ENCODE measurements at places on chromosomes 13 and 19.

GRCh38 chr13:22220151-22221135 lies 549.6 kb downstream of the FGF9 start:
- DNase-seq = no peak

- no peak for DNase-seq
Observed at GRCh38 chr13:69243366-69243765, 864.3 kb upstream of the ATXN8OS start.

DNA sequence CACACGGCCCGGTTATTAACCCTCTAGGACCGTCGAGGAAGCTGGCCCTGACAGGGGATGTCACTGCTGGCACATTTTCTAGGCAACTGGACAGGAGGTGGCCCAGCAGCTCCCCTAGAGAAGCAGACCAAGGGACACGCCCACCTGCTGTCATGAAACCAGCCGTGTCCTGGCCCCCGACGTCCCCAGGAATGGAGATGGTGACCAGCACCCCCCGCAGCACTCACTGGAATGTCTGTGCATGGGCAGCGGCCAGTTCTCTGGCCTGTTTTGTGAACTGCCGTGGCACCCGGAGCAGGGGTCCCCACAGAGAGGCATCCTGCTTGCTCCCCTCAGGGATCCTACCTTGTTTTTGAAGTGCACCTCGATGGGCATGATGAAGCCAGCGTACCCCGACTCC lies 17.9 kb downstream of the MLLT1 start:
- no peak for DNase-seq

- DNase-seq = no peak
Observed at GRCh38 chr19:3186160-3186688, 494 bp downstream of the NCLN start.

GRCh38 chr13:59437544-59438301 lies 726.0 kb downstream of the DIAPH3 start:
- DNase-seq = no peak

DNA sequence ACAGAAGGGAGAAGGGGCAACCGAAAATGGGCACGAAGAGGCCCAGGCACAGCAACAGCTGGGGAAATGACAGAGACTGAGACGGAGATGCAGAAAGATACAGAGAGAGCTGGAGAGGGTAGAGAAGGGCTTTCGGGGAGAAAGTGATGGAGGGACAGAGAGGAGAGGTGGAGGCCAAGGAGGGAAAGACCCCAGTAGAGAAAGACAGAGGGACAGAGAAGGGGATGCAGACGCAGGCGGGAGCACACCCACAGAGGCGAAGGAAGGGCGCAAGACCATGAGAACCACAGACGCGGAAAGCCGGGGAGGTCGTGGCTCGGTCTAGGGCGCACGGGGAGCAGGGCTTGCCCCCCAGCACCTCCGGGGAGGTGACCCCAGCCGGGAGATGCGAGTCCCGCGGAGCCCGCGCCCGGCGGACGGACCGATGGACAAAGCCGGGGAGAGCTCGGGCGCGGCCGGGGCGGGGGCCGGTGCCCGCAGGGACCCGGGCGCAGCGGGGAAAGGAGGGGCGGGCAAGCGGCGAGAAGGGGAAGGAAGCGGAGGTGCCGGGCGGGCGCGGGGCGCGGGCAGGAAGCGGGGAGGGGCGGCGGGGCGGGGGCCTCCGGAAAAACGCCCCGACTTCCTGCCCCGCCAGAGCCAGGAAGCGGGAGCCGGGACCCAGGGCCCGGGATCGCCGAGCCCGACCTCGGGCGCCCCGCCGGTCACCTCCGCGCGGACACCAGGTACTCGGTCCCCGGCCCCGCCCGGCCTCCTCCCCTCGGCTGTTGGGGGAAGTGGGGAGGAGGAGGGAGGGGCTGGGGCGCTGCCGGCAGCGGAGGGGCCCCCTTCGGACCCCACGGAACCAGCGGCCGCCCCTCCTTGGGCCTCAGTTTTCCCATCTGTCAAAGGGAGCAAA lies at the start of gene ARHGEF1:
Gene ARHGEF1, plus strand, starts transcription at position 617 of the 895 bp plus-strand sequence. CDS start 4,899 bp downstream, outside the sequence.
- DNase-seq = peak; percentile 63

GRCh38 chr13:42614436-42615035 lies 40.6 kb downstream of the TNFSF11 start:
- no peak for DNase-seq

DNA sequence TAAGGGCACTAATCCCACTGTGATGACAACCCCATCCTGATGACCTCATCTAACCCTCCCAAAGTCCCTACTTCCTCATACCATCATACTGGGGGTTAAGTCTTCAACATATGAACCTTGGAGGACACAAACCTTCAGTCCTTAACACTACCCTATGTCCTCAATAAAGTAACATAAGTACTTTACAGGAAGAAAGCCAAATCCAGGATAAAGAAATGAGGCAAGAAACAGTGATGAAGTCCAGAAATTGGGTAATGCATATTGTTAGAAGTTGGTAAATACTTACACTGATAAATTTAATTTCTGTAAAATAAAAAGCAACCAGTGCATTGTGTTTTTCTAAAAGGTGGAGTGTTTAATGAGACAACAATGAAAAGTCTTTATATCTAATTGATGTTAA lies 284.8 kb upstream of the SOX21 start:
- DNase-seq = no peak

- DNase-seq = peak; percentile 63
Observed at GRCh38 chr13:41588899-41589298, 131.5 kb downstream of the RGCC start.

- DNase-seq = no peak
Observed at GRCh38 chr13:113862931-113863523, 849 bp downstream of the GAS6 start.

DNA sequence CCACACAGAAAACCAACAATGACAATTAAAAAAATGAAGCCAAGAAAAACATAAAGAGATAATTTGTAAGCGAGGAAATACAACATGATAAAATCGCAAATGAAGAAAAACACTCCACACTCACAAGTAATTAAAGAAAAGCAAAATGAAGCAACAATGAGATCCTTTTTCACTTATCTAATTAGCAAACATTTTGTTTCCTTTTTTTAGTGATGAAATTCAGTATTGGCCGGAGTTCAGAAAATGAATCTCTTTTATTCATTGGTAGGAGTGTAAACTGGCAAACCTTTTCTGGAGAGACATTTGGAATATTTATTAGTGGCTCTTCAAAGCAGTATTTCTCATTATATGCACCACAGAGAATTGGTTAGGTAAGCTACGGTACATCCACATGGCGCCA lies 70.6 kb upstream of the POMP start:
- no peak for DNase-seq

GRCh38 chr13:21672796-21673538 lies 2.1 kb downstream of the FGF9 start:
- no peak for DNase-seq

GRCh38 chr13:97120346-97120745 lies 101.8 kb upstream of the MBNL2 start:
- no peak for DNase-seq

DNA sequence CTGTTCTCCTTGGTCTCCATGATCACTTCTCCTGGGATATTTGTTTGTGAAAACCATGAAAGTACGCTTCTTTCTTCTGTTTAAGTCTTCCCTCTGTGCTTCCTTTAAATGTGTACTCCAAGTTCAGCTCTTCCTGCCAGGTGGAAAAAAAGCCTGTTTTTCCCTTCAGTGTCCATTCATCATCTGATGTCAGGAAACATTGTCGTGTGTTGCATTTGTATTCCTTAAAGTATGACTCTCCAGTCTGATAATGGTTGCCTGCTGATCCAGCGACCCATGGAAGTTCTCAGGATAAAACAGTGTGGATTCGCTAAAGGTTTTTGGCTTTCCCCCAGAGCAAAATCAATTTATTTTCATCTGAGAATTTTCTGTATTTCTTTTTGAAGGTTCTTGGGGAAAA lies 22.3 kb downstream of the SACS start:
- no peak for DNase-seq

DNA sequence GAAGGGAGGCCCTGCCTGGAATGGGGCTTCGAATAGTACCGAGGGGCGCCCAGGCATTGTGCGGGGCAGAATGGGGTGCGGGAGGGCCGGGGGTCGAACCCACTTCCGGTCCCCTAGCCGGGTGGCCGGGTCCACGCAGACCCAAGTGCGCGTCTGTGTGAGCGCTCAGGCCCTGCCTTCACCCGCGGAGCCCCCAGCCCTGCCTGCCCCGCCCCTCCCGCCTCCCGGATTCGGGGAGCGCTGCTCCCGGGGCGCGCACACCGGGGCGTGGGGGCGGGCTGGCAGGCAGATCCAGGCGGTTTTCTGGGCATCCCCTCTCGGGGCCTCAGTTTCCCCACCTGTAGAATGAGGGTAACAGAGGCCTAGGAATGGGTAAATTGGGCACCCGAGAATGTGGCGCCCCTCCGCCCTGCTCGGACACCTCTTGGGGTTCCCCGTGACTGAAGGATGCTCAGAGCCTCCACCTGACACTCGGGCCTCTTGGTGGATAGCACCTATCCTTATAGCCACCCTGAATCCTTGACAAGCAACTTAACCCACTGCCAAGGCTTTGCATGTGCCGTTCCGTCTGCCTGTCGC lies 682 bp downstream of the PIK3R2 start:
- DNase-seq = no peak

DNA sequence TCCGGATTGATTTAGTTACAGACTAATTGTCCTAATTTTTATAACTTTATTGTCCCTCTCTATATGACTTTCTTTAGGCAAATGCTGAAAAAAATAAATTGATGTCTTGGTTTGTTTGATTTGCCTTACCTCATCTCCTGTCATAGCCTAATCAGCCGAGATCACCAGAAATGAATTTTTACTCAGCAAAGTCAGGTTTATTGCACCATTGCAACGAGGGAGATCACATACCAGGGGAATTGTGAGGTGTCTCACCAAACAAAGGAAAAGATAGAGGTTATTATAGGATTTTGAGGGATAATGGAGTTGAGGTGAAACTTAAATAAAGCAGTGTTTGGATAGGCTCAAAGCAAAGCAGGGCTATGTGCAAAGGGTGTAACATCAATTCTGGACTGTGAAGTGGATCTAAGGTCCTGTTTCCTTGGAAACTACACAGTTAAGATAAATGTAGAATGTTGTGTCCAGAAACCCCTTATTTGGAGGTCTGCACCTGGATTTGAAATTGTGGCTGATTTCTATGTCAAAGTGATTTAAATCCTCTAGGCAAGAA lies 372.6 kb downstream of the OXGR1 start:
- DNase-seq = no peak

DNA sequence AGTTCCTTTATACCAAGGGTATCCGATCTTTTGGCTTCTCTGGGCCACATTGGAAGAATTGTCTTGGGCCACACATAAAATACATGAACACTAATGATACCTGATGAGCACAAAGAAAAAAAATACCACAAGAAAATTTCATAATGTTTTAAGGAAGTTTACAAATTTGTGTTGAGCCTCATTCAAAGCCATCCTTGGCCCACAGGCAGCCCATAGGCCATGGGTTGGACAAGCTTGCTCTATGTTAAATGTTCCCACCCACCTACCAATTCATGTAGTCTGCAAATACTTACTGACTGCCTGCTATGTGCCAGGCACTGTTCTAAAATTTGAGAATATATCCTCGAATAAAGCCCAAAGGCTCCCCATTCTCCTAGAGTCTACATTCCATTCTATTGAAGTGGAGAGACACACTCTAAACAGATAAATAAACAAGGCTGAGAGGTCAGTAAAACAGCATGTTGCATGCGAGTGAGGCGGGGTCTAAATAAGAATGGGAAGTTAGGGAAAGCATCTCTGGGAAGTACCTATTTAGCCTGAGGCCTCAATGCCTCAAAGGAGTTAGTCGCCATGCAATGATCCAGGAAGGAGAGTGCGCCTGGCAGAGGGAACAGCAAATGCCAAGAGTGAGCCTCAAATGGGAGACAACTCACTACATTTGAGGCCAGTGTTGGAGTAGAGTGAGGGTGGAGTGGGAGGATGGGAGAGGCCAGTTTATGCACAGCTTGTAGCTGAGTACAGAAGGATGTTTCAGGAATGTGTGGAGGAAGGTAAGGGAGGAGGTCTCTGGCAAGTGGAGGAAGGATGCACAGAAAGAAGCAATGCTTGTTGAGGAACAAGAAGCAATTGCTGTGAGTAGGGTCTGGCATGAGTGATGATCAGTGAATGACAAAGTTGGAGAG lies 52.5 kb upstream of the CLDN10 start:
- DNase-seq = no peak

- DNase-seq = no peak
Observed at GRCh38 chr13:37303606-37304005, 198.1 kb upstream of the CSNK1A1L start.

DNA sequence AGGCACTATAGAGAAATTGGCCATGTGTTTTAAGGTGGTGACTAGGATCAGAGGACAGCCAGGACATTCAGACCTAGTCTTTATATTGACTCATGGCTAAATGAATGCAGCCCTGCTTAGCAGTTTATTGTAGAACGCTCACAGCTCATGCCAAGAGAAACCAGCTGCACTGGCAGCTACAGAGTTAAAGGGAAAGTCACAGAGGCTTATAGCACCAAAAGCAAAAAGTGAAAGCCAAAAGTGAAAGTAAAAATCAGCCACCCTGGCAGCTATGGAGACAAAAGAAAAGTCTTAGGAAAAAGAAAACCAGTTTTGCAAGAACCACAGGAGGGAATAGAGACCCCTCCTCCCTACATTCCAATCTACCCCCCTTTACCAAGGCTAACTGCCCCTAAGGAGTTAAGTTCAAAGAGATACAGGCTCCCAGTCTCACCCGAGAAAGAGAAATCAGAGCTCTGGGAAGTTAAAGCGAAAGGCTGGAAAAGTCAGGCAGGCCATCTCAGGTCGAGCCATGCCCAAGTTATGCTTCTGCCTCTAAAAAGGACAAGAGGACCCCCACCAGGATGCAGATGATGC lies 99.0 kb downstream of the ZNF429 start:
- no peak for DNase-seq

DNA sequence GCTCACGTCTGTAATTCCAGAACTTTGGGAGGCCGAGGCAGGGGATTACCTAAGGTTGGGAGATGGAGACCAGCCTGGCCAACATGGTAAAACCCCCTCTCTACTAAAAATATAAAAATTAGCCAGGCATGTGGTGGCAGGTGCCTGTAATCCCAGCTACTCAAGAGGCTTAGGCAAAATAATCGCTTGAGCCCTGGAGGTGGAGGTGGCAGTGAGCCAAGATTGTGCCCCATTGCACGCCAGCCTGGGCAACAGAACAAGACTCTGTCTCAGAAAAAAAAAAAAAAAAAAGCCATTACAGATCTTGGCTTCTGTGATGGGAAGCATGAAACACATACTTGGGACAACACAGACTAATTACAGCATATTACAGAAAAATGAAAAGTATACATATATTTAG lies 1404.5 kb upstream of the SPRY2 start:
- no peak for DNase-seq

GRCh38 chr13:42380420-42381164 lies 108.6 kb downstream of the AKAP11 start:
- DNase-seq = peak; percentile 49

Data from CD4-positive, alpha-beta T cell treated with Interleukin-15 for 1 hour (primary cell).